Breast epithelium (tissue), 4 donors: ENCODE measurements at places on chromosomes 4 and X. TPM values are rescaled to one million over a fixed set of nuclear protein-coding genes. Genes with fewer than 3 reads are reported as not detected.

LRCH2 gene
- 2.6 TPM for total RNA-seq

NEK1 gene
- total RNA-seq, result 14.4 TPM

GPRIN3 gene
- 4.0 TPM for total RNA-seq

SMIM31 gene
- total RNA-seq, result not detected

AMBN gene
- total RNA-seq, result not detected

CDKL5 gene
- total RNA-seq, result 6.9 TPM

ABRAXAS1 gene
- total RNA-seq, result 17.4 TPM

ZNF81 gene
- 11.1 TPM for total RNA-seq

THAP9 gene
- 5.2 TPM for total RNA-seq

ITM2A gene
- 63.6 TPM for total RNA-seq

TMEM47 gene
- total RNA-seq, result 36.8 TPM

OTUD6A gene
- total RNA-seq, result not detected

BEX5 gene
- 3.3 TPM for total RNA-seq

AMMECR1 gene
- total RNA-seq, result 8.2 TPM

DMP1 gene
- not detected for total RNA-seq

STK32B gene
- total RNA-seq, result 4.6 TPM

DGKK gene
- total RNA-seq, result not detected

PGAM4 gene
- not detected for total RNA-seq

MTTP gene
- not detected for total RNA-seq

SYP gene
- 2.7 TPM for total RNA-seq

CT45A7 gene
- total RNA-seq, result not detected

GAB3 gene
- 5.3 TPM for total RNA-seq

MFAP3L gene
- total RNA-seq, result 19.3 TPM

SLC7A11 gene
- total RNA-seq, result 1.9 TPM

MAMLD1 gene
- total RNA-seq, result 2.3 TPM

HTR2C gene
- total RNA-seq, result not detected
